ENCODE measurements at places on chromosomes 1 and 21.

DNA sequence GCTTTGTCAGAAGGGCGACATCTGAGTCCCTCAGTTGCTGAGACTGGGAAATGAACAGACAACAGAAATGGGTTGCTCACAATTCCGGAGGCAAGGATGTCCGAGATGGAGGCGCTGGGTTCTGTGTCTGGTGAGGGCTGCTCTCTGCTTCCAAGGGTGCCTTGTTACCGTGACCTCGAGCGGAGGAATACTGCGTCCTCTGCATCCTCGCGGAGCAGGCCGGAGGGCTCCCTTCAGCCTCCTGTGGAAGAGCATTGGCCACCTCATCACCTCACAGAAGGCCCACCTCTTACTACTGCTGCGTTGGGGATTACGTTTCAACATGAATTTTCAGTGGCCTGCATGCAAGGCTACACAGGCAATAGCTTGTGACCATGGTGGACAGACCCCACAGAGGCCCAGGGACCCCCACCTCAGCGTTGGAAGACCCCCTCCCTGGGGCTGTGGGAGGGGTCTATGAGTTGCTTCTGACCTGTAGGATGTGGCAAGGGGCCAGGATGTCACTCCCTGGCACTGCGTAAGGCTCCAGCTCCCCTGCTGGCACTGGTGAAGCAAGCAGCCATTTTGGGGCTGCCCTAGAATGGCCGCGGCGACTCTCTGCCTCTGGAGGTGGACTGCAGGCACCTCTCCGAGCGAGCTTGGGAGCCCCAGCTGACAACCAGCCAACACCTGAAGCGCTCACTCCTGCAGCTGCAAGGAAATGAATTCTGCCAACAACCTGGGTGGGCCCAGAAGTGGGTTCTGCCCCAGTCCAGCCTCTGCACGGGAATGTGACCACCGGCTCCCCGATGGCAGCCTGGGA is 36.3 kb upstream of the COL6A1 start:
- DNase-seq = no peak

DNA sequence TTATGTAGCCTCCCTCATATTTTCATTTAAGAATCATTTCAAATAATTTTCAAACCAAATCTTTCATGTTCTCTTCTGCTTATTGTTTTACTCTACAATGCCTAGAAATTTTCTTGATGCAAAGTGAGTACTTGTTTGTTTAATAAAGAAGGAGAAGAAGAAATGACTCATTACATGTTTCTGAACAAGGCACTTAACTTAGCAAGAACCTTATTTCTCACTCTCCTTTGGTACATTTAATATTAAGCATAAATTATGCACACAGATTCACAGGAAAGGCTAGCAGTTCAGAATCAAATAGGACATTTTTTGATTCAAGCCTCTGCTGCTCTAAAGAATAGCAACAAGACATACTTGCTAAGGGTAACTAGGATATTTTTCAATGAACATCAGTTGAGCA is 9.1 kb downstream of the SCYL3 start:
- no peak for DNase-seq

GRCh38 chr1:226719596-226720387 is 19.3 kb downstream of the ITPKB start:
- DNase-seq = no peak

DNA sequence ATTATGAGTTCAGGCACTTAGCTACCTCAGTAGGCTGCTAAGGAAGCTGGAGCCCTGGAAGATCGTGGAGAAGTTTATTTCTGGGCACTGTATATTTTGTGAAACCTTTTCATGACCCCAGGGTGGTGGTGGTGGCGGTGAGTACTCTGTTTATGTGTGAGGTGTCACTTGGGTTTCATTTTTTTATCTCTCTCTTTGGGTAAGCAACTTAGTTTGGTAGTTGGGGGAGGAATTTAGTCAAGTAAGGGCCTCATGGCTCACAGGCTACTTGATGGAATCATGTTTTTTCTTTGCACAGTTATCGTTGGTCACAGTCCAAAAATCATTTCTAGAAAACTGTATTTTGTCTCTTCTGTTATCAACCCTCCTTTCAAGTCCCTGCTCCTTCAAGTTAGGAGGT is 33.9 kb downstream of the C1orf141 start:
- DNase-seq = no peak

DNA sequence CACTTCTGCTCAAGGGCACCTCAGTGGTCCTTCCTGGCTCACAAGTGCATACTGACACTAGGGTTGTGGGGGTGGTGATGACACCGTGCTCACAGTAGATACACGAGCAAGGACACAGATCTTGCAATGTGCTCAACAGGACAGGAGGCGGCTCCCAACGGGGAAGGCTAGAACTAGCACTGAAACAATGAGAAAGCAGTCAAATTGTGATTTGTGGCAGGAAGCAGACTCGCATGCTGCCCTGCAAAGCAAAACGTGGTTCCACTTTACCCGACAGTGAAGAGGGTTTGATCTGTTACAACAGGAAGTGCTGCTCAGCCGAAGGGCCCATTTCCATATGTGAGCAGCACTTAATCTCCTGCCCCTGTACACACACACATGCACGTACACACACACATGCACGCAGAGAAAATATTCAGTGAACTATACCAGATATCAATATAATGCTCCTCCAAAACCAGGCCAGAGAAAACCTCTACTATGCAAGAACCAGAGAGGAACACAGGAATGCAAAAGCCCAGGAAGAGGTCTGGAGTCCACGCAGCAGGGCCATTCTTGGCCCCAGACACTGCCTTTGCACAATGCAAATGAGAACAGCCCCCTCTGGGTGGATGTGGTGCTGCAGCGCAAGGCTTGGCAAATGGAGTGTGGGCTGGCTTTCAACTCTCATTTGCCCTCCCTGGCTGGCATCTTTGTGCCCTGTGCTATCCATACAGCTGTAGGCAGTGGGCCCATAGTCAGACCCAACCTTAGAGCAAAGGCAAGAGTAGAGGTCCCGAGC is 47.1 kb downstream of the KANK4 start:
- DNase-seq = peak; percentile 12

DNA sequence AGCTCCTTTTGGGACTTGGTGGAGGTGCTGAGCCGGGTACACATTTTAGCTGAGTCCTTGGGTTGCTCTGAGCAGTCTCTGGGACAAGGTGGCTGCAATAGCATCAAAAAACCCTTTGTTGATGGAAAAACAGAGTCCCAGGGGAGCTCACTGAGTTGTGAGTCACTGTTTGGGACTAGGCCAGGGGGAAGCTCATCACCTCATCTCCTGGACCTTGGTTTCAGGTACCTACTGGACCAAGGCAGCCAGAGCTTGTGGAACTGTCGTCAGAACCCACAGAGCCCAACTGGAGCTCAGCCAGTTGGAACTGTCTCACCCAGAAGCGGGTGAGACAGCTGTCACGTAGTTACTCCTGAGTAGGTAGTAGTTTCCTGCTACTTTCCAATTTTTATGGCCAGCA is 146.7 kb downstream of the HLX start:
- DNase-seq = no peak

- DNase-seq = peak; percentile 34
Measured at GRCh38 chr1:89953131-89953626, 41.7 kb upstream of the ZNF326 start.

GRCh38 chr1:192958350-192958749 is 100.8 kb downstream of the UCHL5 start:
- DNase-seq = no peak

- no peak for DNase-seq
Measured at GRCh38 chr1:209645574-209646452, 6.4 kb downstream of the LAMB3 start.

DNA sequence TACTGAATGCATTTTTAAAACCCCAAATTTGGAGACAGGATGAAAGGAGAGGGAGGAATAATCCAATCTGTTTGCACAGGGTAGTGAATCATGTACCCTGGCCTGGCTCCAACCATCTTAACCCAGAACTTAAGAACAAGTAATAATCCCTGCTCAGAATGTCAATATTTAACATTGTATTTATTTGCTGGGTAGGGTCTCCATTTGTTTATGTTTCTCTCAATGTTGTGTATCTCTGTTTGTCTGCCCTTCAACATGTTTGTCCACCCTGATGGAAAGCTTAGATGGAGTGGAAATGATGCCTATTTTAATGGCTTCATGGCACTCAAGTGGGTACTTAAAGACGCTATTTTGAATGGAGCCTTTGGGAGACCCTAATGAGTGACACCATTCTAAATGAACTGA is 54.4 kb upstream of the CDC42BPA start:
- no peak for DNase-seq

GRCh38 chr21:46229133-46229922 is 754 bp upstream of the LSS start:
- DNase-seq = no peak

DNA sequence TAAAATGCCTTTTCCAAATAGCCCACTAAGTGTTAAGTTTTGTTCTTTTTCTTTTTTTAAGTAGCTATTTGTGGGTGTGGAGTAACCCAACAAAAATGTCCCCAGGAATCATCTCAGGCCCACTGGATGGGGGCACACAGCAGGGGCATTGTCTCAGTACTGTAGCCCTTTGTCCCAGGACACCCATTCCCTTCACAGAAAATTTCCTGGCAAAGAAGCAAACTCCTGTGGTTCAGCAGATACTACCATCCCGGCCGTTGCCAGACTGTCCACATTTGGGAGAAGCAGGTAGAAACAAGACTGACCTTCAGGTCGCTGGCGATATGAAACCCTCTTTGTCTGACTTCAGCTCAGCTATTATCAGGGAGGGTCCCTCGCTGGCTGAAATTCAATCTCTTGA is 23.7 kb upstream of the SRRM1 start:
- DNase-seq = no peak

DNA sequence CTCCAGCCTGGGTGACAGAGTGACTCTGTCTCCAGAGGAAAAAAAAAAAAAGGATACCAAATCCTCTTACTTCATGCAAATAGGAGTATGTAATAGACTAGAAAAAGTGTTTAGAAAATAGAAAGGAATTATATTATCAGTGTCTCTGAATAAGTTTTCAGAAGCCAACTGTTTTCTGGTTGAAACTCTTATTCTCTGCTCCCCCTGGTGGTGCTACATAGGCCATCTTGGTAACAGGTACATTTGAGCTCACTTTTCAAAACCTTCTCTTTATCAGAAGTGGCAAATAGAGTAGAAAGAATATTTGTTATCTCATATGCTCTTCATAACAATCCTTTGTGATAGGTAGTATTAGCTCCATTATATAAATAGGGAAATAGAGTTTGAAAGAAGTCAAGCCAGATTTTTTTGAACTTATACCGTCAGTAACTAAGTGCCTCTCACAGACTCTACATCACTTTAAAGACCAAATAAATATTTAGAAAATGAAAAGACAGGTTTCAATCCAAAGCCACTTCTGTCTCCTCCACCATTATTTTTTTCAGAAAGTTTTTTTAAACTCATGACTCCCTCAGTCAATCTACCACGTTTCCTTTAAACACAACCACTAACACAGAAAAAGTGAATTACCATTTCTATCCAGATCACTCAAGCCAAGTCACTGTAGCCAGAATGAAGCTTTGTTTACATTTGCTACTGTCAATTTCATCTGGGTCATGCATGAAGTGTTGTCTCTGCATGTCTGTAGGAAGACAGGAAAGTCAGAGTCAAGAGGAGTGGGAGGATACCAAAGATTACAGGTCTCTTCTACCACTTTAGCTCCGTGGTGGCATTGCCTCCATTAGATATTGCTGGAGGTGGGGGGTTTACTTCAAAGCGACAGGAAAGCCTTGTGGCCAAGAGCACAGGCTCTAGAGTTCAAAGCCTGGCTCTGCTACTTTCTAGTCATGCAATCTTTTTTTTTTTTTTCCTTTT is 45.6 kb downstream of the IL23R start:
- peak; percentile 64 for DNase-seq

DNA sequence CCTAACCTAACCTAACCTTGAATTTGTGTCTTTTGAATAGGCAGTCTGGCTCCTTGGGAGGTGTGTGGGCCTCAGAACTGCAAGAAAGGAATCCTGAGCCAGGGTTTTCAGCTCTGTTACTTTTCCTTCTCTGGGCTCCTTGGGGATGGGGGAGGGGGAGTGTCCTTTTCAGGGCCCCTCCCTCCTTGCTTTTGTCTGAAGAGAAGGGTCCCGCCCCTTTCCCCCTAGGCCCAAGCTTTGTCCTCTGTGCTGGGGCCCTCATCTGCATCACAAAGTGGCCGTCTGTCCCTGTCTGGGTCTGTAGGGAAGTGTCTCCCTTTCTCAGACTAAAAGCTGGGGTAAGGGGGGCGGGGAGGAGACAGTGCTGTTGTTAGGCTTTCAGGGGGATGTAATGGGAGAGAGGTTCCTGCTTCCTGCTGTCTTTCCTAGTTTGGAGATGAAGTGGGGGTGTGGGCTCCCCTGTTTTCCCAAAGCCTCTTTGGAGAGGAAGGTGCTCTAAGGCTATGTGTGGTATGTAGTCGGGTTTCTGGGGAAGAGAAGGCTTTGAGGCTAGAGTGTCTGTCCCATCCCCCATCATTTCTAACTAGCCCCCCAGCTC is 3.1 kb downstream of the AGO1 start:
- DNase-seq = no peak

DNA sequence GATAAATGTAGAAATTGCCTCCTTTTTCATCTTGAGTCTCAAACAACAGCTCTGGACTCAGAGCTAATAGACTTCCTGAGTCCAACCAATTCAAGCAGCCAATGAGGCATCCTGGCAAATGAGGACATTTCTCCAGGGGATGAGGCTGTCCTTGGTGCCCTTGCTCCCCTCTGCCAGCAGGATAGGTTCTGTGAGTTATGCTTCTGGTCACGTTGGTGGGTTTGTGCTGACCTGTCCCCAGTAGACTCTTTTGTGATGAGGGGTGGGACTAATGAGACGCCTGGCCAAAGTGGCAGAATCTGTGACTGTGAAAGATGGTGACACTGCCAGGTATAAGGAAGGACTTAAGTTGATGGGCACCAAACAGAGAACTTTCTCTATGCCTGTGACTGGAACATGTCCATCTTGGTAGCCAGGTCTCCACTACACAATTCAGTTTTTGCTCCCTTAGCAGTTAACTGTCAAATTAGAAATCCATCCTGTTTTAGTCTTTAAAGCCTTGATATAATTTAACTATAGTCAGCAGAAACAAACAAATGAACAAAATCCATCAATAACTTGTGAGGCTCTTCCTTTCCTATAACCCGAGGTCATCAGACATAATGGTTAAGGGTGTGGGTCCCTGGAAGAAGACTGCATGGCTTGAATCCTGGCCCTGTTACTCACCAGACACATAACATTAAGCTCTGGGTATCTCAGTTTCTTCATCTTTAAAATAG is 35.7 kb upstream of the THEM4 start:
- no peak for DNase-seq

DNA sequence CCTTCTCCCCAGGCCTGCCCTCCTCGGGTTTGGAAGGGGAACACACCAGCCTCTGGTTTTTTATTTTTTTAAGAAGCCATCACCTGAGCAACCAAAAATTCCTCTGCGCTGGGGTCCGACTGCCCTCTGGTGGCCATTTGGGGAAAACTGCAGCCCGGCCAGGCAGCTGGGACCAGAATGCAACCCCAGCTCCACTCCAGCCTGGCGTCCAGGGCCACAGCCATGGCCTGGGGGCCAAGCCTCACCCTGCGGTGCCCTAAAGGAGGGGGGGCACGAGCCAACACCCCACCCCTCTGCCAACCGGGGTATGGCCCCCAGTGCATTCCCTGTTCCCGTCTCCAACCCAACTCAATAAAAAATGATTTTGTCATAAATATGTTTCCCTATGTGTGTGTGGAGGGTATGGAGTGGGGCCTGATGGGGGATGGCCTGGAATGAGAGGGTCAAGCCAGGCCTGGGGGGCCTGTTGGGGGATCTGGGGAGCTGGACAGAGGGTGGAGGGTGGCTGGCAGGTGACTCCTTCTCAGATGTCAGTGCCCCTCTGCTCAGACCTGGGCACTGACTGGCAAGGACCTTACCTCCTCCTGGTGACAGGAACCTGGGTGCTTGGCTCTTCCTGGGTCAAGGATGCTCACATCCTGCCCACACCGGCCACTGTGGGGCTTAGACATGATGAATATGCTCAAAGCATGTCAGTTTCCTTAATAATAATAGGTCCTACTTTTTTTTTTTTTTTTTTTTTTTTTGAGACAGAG is 3.2 kb downstream of the GPR3 start:
- peak; percentile 73 for DNase-seq

GRCh38 chr1:15360700-15361099 is 49.0 kb upstream of the EFHD2 start:
- DNase-seq = no peak

Measured in activated CD4-positive, alpha-beta T cell treated with anti-CD3 and anti-CD28 coated beads for 4 hours (primary cell).